Kidney (tissue), 22 donors: ENCODE measurements at places on chromosomes 3 and 15. TPM values are rescaled to one million over a fixed set of nuclear protein-coding genes. Genes with fewer than 3 reads are reported as not detected.

The EPB42 gene
- total RNA-seq: not detected

The SLC7A14 gene
- total RNA-seq: not detected

The AADAC gene
- total RNA-seq: not detected

The EPM2AIP1 gene
- 26.5 TPM for total RNA-seq

The IMPG2 gene
- 0.85 TPM for total RNA-seq

The RBP2 gene
- total RNA-seq: not detected

The ASB14 gene
- total RNA-seq: not detected

The IL5RA gene
- 1.1 TPM for total RNA-seq

The PATL2 gene
- 2.1 TPM for total RNA-seq

The TGM4 gene
- not detected for total RNA-seq

The ROBO2 gene
- total RNA-seq: 1.3 TPM

The CCK gene
- not detected for total RNA-seq

The TRAT1 gene
- 1.9 TPM for total RNA-seq

The UBAP1L gene
- 5.4 TPM for total RNA-seq

The PLA2G4F gene
- total RNA-seq: 51.2 TPM

The PLA2G4E gene
- not detected for total RNA-seq

The KCNMB2 gene
- 4.4 TPM for total RNA-seq

The CLDN16 gene
- total RNA-seq: 27.3 TPM

The SKOR1 gene
- total RNA-seq: 0.57 TPM

The DIPK2A gene
- total RNA-seq: 15.5 TPM

The CACNA2D2 gene
- total RNA-seq: 3.6 TPM

The TGM5 gene
- not detected for total RNA-seq

The ARPIN gene
- total RNA-seq: 28.2 TPM

The HIGD2B gene
- total RNA-seq: not detected

The FOXB1 gene
- not detected for total RNA-seq

The SI gene
- not detected for total RNA-seq

The ZBTB47 gene
- total RNA-seq: 26.6 TPM

The MESD gene
- total RNA-seq: 30.9 TPM

The SYNPR gene
- not detected for total RNA-seq

The SERPINI2 gene
- not detected for total RNA-seq

The GMNC gene
- total RNA-seq: 1.9 TPM

The WDR93 gene
- total RNA-seq: 2.5 TPM

The HGD gene
- total RNA-seq: 72.0 TPM
